ENCODE measurements at places on chromosomes 1 and 21. TPM values are rescaled to one million over a fixed set of nuclear protein-coding genes. Genes with fewer than 3 reads are reported as not detected.

The KCNT2 gene
- polyA plus RNA-seq: not detected

The CD1E gene
- not detected for polyA plus RNA-seq

The CYP4A22 gene
- not detected for polyA plus RNA-seq

GRCh38 chr1:53715478-53715877 is 23.5 kb downstream of the GLIS1 start:
- no peak for DNase-seq

GRCh38 chr1:54844564-54844963 is 42.4 kb downstream of the DHCR24 start:
- no peak for DNase-seq

- DNase-seq: no peak
These were observed 16.3 kb upstream of the MTARC1 start for GRCh38 chr1:220770245-220770913.

- no peak for DNase-seq
These were observed 2.4 kb downstream of the ATP2B4 start for GRCh38 chr1:203629016-203629506.

DNA sequence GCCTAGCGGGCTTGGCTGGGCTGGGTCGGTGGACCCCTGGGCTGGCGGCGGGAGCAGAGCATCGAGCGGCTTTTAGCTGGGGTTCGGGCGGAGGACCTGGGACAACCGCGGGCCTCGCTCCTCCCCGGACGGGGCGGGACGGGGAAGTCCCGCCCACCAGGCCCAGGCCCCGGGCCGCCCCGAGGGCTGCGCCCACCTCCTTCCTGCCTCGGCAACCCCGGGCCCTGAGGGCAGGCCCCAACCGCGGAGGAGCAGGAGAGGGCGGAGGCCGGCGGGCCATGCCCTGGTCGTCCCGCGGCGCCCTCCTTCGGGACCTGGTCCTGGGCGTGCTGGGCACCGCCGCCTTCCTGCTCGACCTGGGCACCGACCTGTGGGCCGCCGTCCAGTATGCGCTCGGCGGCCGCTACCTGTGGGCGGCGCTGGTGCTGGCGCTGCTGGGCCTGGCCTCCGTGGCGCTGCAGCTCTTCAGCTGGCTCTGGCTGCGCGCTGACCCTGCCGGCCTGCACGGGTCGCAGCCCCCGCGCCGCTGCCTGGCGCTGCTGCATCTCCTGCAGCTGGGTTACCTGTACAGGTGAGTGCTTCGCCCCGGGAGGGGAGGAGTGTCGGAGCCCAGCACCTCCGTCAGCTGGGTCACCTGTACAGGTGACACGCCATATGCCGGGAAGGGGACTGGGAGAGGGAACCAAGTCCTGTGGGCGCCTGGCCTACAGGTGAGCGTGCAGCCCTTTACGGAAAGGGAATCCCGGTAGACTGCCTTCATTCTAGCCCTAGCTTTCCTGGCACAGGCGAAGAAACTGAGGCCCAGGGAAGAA is at the start of gene XKR8:
Gene XKR8 (plus strand): TSS at position 182 of the 812 bp plus-strand sequence. CDS start 97 bp downstream, at position 279.
- peak; percentile 81 for DNase-seq
